ENCODE measurements at places on chromosomes 1 and 21.

DNA sequence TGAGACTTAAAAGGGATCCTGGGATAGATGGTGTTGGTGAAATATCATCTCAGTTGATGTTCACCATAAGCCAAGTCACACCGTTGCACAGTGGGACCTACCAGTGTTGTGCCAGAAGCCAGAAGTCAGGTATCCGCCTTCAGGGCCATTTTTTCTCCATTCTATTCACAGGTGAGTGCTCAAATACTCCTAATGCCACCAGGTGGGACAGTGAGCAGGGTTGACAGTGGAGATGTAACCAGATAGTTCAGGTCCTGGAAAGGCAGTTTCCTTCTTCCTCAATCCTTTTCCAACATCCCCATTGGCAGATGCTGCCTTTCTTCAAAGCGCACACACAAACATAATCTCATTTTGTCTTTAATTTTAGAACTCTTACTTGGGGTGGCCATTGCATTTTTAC, 11.6 kb downstream of the CD160 start:
- no peak for DNase-seq

GRCh38 chr1:235933017-235933765, 66.5 kb upstream of the LYST start:
- no peak for DNase-seq

DNA sequence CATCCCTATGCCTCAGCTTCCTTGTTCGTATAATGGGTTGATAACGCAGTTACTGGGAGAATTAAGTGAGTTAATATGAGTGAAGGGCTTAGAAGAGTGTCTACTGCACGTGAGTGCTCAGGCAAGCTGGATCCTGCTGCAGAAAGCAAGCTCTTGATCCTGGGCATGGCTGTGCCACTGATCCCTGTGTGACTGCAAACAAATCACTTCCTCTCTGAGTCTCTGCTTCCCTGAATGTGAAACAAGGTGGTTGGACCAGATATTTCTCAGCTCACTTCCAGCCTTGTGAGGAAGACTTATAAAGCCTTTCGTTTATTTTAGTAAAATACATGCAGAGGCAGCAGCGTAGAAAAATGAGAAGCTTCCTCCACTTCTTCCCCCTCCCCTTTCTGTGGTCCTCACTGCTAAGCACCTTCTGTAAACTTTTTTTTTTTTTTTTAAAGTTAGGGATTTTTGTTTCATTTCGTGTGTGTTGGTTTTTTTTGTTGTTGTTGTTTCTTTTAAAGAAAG, 13.8 kb downstream of the PSEN2 start:
- DNase-seq, result no peak

GRCh38 chr1:212013672-212014071, 21.7 kb downstream of the INTS7 start:
- no peak for DNase-seq

GRCh38 chr1:1291548-1292441, 11.6 kb downstream of the SCNN1D start:
- DNase-seq, result peak; percentile 35

DNA sequence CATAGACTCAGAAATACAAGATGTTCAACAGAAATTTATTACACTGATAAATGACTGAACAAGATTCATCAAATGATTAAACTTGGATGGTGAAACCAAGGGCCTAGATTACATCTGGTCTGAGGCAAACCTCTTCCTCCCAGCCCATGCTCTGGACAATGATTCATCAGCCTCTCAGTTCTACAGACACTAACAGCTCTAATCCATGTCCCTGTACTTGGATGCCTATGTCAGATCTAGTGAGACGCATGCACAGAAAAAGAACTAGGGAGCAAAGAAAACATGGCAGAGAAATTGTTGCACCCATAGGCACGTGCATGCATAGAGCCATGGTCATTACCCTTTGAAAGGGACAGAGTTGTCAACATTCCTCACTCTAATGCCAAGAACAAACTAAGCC, 250.1 kb downstream of the KCNH1 start:
- DNase-seq, result no peak
